AG10803 (cell line): ENCODE measurements at places on chromosomes 11 and 22.

DNA sequence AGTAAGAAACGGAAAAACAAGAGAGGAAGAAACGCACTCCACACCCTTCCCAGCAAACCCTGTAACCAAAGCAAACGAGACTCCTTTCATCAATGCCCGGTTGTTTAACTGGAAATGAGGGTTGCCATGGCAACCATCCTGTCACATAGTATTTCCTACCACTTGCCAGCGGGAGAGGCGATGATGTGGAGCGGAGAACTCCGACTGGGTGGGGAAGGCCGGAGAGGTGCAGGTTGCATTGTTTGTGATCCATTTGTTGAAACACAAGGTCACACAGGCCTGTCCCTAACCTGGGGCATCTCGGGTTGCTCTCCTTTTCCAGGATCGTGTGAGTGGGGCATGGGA, 609.9 kb downstream of the BUD13 start:
- no peak for DNase-seq

DNA sequence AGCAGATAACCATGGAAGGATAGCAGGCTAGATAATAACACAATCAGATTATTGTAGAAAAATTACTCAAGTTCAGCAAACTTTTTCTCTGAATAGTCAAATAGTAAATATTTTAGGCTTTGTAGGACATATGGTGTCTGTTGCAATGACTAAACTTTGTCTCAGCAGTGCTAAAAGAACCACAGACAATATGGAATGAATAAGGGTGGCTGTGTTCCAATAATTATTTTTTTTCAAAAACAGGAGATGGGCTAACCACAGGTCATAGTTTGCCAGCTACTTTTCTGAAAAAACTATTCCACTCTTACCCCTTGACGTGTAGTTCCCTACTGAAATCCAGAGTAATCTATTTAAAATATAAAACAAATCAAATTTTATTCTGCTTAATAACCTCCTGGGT, 153.9 kb upstream of the LRRC4C start:
- peak; percentile 64 for DNase-seq

- DNase-seq = no peak
Measured at GRCh38 chr11:4887591-4887990, 5.9 kb downstream of the OR51T1 start.

GRCh38 chr11:72483412-72484186, 49.3 kb upstream of the CLPB start:
- DNase-seq = peak; percentile 43

- no peak for DNase-seq
Measured at GRCh38 chr11:118076754-118077281, at the start of gene TMPRSS4. Gene TMPRSS4 (plus strand): TSS chr11:118077078. CDS start chr11:118077303, 225 bp downstream.

DNA sequence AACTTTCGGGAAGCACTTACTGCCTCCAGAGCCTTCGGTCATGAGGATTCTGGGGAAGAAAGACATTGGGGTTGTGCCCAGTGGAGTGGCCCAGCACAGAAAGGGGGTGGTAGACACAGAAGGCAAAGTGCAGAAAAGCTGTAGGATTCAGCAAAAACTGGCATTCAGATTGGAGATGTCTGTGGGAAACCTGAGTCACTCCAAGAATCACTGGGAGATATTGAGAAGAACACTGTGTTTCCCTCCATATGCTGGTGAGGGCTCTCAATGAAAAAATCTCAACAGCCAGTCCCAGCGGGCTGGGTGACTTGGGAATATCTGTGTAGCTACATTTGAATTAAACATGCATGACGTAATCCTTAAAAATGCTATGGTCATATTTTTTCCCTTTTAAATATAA, 61.2 kb upstream of the RCN1 start:
- DNase-seq = peak; percentile 51

GRCh38 chr11:11444027-11444803, 91.2 kb upstream of the CSNK2A3 start:
- DNase-seq = no peak

DNA sequence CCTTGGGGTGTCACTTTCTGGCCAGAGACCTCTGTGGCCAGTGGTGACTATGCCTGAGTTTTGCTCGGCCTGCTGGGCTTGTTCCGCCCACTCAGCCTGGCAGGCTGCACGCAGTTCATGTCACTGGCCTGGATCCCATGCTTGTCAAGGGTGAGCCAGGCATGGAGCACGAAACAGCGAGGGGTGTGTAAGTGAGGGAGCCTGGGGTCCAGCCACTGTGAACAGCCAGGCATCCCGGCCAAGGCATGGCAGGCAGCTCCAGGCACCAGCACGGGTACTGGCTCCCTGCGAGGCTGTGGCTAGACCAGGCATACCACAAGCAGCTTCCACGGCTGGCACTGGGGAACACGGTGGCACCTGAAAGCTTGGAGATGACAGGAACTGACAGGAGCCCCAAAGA, 214.3 kb downstream of the LRRC4C start:
- no peak for DNase-seq

- no peak for DNase-seq
Measured at GRCh38 chr22:25623310-25623734, 58.8 kb downstream of the GRK3 start.

GRCh38 chr11:38384568-38384967, 1786.5 kb upstream of the RAG2 start:
- no peak for DNase-seq

GRCh38 chr11:12915093-12915492, 94.0 kb upstream of the RASSF10 start:
- no peak for DNase-seq

DNA sequence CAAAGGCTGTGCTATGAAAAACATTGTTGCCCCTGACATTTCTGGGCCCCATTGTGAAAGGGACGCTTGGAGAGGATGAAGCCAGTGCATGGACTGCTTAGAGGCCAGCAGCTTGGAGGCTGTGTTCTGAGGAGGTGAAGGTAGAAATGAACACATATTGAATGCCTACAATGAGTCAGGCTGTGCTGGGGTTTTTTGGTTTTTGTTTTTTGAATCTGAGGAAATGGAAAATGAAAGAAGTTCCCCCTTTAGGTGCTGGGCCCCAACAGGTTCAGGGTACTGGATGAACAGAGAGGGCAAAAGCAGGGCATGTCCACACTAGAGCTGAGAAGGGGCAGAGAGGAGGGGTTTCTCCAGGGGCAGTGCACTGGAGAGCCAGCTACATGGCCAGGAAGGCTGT, 166.1 kb upstream of the API5 start:
- no peak for DNase-seq

- no peak for DNase-seq
Measured at GRCh38 chr11:119149018-119149785, at the start of gene ABCG4. Gene ABCG4 (plus strand): TSS chr11:119149052. CDS start chr11:119149966, 914 bp downstream.

- peak; percentile 18 for DNase-seq
Measured at GRCh38 chr11:127632976-127633680, 632.6 kb upstream of the KIRREL3 start.

DNA sequence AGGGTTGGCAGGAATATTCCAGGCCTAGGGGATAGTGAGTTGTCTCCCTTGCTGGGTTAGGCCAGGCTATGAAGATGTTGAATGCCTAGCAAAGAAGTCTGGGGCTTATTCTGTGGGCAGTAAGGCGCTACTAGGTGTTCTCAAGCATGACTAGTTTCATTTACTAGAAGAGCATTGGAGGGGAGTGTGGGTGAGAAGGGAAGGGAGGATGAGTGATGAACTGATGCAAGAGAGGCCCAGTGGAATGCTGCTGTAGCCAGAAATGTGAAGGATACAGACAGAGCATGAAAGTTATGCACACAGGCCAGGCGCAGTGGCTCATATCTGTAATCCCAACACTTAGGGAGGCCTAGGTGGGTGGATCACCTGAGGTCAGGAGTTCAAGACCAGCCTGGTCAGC, 33.5 kb downstream of the POU2F3 start:
- peak; percentile 28 for DNase-seq

- no peak for DNase-seq
Measured at GRCh38 chr11:38130976-38131375, 1532.9 kb upstream of the RAG2 start.

DNA sequence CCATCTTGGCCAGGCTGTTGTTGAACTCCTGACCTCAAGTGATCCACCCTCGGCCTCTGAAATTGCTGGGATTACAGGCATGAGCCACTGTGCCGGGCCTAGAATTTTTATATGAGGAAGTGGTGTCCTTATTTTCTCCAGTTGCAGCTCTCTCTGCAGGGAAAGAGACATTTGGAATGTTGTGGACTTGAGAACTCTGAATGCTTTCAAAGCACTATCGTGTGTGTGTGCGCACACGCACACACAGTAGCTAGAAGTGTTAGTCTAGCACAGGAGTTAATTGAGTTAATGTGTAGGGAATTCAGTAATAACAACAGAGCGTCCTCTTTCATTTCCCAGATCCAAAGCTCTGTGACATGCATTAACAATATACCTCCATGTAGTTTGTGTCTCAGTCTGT, 164.0 kb upstream of the RASSF10 start:
- peak; percentile 39 for DNase-seq

DNA sequence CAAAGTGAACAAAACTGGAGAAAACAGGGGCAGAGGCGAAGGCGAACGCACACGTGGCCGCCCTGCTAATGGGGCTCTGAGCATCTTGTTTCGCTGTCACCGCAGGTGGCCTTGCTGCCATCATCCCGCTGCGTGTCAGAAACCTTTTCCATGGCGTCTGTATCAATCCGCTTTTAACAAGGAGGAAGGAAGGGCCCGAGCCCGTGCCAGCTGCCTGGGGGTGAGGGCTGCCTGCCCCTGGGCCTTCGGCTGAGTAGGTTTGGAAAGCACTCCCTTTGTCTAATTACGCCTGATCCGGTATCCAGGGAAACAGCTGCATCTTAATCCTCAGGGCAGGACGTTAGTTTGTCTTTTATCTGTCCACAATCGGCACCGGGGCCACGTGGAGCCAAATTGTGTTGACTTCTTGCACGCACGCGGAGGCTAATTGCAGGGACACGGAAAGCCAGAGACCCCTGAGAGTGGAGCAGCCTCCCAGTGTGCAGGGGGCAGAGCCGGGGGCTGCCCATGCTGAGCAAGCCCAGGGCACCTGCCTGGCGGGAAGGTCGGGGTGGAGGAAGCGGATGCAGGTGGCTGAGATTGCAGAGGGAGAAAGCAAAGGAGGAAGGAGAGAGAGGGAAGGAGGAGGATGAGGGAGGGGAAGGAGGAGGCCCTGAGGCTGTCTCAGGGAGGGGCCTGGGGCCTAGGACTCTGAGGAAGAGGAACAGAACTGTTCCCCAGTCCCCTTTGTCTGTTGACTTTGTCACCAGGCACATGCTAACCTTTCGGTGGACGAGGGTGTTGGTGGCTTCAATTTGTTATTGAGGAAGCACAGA, 19.2 kb upstream of the TH start:
- DNase-seq = no peak

- DNase-seq = no peak
Measured at GRCh38 chr11:76854709-76855108, 6.0 kb upstream of the ACER3 start.

DNA sequence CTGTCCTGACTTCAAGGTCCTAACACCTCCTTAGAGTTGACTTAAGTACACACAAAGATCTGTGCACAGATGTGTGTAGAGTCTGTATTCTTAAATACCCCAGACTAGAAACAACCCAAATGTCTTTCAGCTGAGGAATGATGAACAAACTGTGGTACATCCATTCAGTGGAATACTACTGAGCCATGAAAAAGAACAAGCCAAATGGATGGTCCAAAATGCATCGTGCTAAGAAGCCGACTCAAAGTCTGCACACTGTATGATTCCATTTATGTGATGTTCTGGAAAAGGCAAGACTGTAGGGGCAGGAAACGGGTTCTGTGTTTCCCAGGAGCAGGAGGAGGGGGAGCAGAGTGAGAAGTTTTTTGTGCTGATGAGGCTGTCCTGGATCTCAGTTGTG, 56.7 kb upstream of the LINC01488 start:
- no peak for DNase-seq

GRCh38 chr11:76564364-76564763, 106.2 kb downstream of the LRRC32 start:
- DNase-seq = no peak

DNA sequence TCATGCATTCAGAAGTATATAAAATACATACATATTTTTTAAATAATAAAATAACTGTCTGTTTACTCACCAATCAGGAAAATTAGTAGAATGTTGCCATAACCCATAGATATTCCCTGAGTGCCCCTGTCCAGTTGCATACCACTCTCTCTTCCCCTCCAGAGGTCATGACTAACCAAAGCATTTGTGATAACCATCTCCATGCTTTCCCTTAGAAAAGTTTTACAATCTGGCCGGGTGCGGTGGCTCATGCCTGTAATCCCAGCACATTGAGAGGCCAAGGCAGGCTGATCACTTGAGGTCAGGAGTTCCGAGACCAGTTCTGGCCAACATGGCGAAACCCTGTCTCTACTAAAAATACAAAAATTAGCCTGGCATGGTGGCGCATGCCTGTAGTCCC, 33.2 kb upstream of the LDHA start:
- DNase-seq = no peak

DNA sequence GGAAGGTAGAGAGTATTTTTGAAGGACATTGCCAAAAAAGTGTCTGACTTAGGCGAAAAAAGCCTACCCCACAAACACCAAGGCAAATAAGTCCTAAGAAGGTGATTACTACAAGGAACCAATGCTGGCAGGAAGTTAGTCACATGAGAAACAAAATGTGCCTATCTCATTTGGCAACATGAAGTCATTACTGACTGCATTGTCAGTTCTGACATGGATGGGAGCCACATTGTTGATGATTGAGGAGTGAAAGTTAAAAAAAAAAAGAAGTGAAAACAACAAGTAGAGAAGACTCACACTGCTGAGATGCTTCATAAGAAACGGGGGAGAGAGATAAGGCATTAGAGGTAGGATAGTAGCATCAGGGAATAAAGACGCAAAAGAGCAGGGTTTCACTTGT, 141.5 kb upstream of the FAT3 start:
- DNase-seq = no peak

DNA sequence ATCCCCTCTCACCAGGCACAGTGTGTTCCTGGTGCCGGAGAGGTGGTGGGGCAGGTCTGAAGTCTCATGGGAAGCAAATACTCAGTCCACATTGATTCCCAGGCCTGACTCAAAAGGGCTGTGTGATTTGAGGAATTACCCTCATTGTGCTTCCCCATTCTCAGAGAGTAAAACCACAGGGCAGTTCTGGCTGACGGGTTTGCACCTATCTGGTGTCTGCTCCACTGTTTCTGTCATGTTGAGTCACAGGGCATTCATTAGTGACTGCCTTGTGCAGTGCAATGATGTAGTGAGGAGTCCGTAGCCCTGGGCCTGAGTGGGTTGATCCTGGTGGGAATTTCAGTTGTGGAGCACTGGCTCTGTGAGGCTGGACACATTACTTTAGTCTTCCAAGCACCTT, 85.2 kb upstream of the ARHGAP20 start:
- no peak for DNase-seq

DNA sequence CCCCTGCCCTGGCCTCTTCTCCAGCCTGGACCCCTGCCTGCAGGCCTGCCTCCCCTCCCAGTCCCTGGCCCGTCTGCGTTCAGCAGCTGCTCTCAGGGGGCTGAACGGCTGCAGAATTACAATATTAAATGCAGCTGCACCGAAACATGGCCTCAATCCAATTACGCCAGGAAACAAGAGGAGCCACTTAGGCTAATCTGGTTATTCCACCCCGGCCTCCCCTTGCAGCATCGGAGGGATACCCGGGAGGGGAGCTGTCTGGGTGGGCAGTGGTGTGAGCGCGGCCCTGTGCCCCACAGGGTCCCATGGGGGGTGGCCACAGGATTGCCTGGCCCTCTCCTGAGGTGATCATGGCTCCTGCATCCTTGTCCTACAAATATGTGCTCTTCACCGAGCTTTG, 42.6 kb downstream of the FLRT1 start:
- no peak for DNase-seq
